ENCODE measurements at places on chromosomes 1 and 21.
A peak's percentile ranks its signal among the peaks of the same experiment; 100 is the strongest.

DNA sequence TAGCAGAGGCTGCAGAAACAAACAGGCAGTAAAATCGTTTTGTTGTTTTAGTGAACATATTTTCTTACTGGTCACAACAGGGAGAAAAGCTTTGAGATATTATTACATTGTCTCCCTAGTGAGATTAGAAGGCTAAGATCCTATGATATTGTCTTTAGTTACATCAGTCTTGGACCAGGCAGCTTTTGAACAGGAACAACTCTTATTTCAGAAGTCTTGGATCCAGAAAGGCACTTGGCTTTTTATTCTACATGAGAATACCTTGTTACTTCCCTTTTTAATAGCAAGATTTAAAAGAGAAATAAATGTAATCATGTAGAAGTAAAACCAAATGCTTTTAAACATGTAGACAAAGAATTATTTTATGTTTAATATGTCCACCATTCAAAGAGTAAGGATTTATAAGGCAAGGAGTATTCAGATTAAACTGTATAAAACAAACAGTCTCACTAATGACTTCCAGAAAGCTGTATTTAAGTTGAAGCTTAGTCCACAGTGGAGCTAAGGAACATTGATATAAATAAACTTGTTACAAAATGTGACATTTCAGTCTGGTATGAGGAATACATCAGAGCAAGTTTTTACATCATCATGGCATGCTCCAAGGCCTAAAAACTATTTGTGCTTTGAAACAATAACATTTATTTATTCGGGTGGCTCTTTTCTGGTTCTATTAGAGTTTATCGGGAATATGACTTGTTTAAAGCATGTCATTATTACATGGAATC lies 72.2 kb downstream of the PHTF1 start:
- DNase-seq = no peak

DNA sequence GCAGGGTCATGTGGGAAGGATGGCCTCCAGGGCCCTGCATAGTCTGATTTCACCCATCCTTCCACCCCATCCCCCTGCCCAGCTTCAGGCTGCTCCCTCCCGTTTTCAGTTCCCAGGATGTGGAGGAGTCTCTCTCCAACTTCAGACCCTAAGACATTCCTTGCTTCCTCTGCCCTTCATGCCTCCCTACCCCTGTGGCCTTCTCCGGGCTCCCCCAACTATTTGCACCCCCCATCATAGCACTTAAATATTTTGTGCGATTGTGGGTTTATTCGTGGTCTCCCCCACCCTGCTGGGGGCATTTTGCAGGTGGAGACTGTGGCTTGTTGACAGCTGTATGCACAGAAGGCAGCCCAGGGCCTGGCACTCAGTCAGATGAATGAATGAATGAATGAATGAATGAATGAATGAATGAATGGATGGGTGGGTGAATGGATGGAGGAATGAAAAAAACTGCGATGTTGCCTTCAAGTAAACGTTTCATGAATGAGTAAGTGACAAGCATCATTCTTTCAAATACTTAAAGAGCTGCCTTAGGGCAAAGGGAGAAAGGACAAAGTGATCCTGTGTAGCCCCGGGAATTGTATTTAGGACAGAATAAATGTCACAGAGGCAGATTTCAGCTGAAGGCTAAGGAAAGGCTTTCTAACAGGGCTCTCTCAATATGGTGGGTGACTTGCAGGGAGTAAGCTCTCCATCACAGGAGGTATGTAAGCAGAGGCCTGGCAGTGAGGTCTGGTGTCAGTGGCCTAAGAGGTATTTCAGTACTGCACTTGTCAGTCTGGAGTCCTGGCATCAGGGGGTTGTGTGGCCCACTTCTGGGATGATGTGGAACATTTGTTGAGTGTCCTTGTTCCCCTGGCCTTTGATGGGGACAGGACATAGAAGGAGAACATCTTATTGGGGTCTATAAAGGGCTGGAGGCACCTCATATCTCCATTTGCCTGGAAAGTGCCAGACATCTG lies 156.4 kb downstream of the PTPRU start:
- DNase-seq = no peak

DNA sequence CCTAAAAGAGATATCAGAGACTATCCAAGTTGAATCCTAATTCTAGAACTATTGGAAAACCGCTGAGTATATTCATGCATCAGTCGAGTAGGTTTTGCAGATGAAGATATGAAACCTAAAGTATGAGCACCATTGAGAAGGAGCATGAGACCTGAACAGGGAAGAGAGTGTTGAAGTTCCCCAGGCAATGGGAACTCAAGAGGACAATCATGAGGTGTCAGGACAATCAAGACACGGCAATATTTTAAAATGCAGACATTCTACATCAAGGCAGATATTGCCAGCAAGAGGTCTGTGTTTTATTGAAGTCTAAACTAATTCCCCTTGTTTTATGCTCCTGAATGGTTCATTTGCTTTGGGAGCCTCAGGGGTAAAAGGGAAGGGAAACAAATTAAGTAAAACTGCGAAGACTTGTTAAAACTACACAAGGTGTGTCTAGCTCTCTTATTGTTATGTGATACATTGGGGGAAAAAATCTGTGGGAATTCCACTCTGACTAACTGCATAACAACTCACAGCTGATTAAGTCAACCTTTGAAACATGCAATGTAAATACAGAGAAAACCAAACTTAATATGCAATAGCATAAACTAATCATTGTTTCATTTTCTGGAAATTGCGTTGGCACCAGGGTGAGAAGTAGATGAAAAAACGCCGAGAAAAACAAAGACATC lies 347.9 kb upstream of the ADGRL2 start:
- no peak for DNase-seq

DNA sequence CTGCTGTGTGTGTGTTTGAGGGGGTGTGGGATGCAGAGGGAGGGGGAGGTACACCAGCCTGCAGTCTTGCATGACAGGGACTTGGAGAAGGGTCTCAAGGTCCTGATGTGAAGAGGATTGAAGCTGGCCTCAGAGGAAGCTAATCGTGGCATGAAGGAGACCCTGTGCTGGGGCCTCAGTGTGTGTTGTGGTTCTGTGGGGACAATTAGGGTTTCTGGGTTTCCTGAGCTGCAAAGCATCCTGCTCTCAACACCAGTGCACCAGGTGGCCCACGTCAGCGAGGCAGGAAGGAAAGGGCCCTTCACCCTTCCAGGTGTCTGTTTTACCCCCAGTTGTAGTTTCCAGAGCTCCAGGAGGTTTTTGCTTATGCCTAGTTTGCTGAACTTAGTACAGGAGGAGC lies 52.8 kb downstream of the TENT5C start:
- DNase-seq = peak; percentile 91
